Thyroid gland (tissue), 4 donors: ENCODE measurements at places on chromosomes 6 and 20. TPM values are rescaled to one million over a fixed set of nuclear protein-coding genes. Genes with fewer than 3 reads are reported as not detected.

GRCh38 chr6:130715058-130715457, 112.1 kb upstream of the SMLR1 start:
- H3K4me3 ChIP-seq, result no peak overlapping the region
- H3K27ac ChIP-seq, result no peak overlapping the region
- DNase-seq, result no peak
- H3K4me1 ChIP-seq, result no peaks in the 10 kb centered on the region

- no peaks in the 10 kb centered on the region for H3K36me3 ChIP-seq
- DNase-seq, result no peak
- H3K27me3 ChIP-seq, result no peaks in the 10 kb centered on the region
- no peak overlapping the region for H3K27ac ChIP-seq
- no peak overlapping the region for H3K4me3 ChIP-seq
Observed at GRCh38 chr6:170142559-170142958, 148.3 kb downstream of the DLL1 start.

DNA sequence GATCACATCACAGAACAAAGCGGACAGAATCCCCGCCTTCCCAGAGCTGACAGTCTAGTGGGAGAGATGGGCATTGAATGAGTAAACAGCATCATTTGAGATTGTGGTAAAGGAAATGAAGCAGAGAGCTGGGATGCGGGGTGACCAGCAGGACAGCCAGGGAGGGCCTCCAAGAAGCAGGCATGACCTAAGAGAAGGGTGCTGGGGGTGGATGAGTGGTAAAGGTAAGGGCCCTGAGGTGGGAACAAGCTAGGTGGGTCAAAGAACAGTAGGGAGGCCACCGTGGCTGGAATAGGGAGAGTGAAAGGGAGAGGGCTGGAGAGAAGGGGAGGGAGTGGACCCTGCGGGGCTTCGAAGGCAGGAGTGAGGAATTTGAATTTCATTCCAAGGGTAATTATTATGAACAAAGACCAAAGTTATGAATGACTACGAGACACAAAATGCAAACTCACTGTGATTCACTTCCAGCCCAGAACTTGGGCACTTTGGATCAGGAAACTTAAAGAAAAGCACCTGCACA, 61.4 kb downstream of the CEBPB start:
- no peak for DNase-seq
- H3K27ac ChIP-seq, result no peak overlapping the region
- no peak overlapping the region for H3K4me3 ChIP-seq
- H3K4me1 ChIP-seq, result no peaks in the 10 kb centered on the region
- H3K27me3 ChIP-seq, result no peaks in the 10 kb centered on the region

The SMLR1 gene
- not detected for total RNA-seq

The DEFB124 gene
- not detected for total RNA-seq

The C6orf58 gene
- not detected for total RNA-seq

The GPR6 gene
- total RNA-seq, result not detected
